ENCODE measurements at places on chromosomes 2 and 18.
A peak's percentile ranks its signal among the peaks of the same experiment; 100 is the strongest.

- DNase-seq = peak; percentile 5
Measured at GRCh38 chr18:66495844-66496243, 108.0 kb downstream of the CDH19 start.

- DNase-seq = no peak
Measured at GRCh38 chr2:107002735-107003134, 116.8 kb upstream of the ST6GAL2 start.

DNA sequence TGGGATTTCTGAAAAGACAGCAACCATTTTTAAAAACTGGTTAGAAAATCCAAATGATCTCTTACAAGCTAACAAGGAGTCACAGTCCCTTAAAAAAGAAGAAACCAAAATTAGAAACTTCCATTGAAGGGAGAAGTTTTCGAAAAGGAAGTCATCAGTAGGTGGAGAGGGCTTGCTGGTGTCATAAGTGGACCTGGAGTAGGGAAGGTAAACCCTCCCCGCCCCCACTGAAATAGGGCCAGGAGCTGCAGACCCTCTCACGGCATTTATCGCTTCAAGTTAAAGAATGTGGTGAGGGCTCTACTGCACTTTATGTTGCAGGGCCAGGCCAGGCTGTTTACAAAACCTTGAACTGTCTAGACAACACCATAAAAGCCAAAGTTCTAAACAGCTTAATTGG, 2.9 kb downstream of the HOXD11 start:
- DNase-seq = no peak

- no peak for DNase-seq
Measured at GRCh38 chr18:6543330-6543908, 128.7 kb upstream of the L3MBTL4 start.

- DNase-seq = no peak
Measured at GRCh38 chr18:45467945-45468344, 147.3 kb upstream of the SLC14A2 start.

DNA sequence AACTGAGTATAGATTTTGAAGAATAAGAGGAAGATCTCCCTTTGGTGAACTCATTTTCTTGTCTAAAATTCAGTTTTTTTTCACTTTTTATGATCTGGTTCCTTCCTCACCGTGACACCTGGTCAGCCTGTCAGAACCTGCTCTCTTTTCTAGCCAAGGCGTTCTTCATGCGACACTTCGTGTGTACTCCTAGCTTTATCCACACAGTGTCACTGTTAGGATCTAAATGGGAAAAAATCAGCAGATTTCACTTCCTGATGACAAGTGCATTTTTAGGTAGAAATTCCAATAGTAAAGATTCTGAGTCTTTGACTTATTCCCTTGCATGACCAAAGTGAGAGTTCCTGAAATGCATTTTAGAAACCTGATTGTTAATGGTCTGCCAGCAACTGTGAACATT, 89.8 kb downstream of the KLHL14 start:
- no peak for DNase-seq

DNA sequence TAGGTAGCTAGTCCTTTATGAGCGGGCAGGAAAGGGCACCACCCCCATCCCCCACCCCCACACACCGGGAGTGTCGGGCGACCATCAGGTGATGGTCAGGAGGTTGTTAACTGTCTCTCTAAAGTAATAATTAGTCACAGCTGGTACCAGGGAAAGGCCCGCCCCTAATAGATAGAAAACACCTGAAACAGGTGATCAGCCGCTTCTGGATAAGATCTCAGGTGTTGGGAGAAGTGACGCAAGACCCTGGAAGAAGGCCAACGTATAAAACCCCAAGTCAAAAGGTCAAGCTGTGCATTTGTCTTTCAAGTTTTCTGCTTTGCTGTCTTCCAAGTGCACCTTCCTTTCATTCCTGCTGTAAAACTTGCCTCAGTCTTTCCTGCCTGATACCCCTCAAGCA, 59.6 kb upstream of the LINC00305 start:
- no peak for DNase-seq

DNA sequence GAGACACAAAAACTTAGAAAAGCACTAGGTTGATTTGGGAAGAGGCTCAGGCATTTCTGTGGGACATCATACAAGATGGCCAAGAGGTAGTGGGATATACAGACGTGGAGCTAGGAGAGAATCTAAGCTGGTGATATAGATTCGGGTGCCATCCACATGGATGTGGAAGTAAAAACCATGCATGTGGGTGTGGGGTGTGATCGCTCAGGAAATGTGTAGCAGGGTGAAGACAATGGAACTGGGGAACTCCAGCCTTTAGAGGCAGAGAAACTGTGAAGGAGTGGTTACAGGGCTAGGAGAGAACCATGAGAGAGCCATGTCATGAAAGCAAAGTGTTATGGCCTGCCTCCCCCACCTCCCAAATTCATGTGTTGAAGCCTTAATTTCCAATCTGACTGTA, 43.0 kb upstream of the CTLA4 start:
- no peak for DNase-seq

GRCh38 chr2:204032301-204032700, 95.7 kb downstream of the ICOS start:
- no peak for DNase-seq

DNA sequence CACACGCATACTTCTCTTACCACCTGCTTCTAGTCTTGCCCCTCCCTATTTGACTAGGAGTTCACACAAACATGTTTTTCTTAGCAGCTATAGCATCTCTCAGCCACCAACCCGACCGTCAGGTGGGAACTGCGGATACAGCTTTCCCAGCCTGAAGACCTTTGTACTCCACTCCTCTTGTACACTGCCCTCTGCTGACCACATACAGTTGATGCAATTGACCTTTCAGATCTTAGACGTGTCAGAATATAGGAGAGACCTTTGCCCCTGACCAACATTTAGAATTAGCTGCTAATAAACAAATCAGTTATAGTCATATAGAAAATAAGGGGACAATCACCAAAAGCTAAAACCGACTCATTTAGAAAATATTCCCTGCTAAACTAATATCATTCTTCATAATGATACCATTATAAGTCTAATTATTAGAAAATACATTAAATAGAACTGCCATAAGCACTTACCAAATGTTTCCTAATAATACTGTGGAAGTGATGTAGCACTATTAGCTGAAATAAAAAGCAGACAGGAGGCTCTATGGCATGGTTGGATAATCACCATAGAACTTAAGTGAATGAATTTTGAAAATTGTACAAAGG, 208.4 kb downstream of the RAD51AP2 start:
- peak; percentile 0 for DNase-seq

DNA sequence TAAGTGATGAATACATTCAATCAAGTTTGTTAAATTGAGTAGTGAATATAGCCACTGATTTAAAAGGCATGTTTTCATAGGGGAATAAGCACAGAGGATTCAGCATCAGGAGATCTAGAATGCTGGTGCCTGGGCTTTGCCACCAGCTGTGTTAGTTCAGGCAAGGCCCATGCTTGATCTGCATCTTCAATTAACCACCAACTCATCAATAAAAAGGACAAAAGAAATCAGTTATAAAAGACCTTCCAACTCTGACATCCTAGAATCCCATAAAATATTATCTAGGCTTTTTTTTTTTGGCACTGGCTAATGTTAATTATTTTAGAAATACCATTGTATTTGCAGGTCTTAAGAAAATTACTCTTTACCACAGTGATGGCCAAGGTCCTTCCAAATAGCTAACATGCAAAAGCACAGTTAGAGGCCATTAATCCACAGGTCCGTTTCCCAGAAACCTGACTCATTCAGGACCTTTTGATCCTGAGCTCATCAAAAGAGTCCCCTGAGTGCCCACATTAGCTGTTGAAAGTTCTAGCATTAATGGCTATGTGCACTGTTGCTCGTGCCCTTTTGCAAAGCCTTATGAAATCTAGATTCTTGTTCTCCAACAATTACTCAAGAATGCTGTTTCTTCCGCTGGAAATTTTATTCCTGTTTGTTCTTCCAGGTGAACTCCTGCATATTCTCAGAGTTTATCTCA, 170.0 kb downstream of the CYRIA start:
- DNase-seq = no peak

DNA sequence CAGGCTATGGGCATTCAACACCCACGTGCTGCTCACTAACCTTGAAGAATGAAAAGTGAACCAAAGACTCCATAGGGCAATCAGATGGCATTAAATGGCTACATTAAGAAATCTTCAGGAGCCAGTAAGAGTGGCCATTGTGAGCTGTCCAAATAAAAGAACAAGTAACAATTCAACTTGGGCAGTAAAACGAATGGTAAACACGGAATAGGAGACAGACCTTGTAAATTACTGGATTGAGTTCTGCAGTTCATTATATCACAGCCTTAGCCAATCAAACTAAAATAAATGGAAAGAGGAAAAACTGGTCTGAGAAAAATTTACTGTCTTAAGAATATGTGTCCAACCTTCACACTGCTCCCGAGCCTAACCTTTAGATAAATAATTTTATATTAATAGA, 306.5 kb upstream of the ZNF521 start:
- no peak for DNase-seq

DNA sequence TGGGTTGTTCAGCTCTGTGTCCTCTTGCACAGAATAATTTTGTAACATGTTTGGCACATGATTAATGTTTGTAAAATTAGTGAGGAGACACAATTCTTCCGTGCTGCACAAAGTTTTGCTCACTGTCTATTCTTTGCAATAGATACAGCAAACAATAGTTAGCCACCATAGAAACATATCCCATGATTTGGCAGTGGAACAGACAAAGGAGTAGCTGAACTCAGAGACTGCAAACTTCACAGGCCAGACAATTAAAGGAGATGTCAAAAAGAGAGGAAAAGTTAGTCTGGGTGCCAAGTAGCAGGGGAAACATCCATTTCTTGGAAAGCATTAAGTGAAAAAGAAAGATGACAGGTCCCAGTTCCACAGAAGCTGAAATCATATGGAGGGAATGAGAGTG, 267.4 kb upstream of the NRXN1 start:
- DNase-seq = no peak

DNA sequence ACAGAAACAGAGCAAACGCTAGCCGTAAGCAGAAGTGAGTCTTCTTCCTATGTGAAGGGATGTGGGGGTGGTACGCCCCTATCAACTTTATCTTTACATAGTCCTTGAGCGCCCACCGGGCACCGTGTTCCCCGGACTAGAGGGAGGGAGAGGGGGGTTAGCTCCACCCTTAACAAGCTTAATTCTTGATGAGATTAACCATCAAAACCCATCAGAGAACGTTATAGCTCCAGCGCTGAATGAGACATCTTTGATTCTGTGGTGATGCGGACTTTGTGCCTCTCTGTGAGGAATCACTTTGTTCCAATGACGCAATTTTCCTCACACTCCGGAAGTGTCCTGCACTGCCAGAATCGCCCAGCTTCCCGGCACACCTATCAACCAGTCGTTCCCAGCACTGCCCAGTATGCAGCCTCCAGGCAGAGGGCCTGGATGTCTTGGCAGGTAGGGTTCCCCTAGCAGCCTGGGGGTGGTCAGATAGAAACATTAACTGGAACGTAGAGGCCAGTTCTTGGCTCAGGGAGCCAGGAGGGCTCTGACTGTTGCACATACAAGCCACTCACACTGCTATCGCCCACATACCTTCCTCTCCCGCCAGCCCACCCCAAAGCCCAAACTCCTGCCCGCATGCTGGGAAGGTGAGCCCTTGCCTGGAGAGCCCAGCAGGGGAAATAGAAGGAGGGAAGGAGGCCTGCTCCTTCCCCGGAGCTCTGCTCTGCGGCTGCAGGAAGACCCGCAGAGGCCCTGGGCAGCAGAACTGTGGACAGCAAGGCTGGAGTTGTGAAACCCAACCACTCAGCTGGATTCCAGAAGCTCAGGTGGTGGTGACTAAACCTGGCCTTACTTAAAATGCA, 1.9 kb upstream of the ODC1 start:
- no peak for DNase-seq

DNA sequence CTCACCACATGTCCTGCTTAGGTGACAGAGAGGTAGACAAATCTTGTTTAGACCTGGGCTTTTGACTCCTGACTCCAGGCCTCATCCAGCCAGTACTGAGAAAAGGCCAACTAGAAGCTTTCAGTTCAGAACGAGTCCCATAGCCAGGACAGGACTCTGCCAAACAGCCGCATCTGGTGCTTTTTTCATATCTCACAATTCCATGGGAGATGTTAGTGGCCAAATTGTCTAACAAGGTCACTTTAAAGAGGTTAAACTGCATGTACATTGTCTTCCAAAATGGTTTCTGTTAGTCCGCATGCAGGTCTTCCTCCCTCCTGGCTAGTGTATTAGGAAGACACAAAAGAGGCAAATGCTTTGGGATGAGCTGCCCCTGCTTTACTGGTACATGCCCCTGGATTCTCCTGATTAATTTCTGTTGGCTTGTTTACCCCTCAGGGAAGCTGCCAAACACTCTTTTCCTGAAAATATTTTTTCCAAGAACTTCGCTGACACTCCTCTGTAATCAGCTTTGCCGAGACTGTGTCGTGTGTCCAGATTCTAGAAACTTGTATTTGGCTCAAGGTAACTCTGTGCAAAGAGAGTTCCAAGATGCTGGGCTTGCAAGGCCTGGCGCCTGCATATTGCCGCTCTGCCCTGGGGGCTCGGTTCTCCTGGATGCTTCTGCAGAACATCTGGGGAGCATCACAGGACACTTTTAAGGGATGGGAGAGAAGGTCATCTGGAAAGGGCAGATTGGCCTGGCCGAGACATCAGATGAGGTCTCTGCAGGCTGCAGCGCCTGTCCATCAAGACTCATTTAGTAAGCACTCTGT, 209.2 kb upstream of the APCDD1 start:
- no peak for DNase-seq

DNA sequence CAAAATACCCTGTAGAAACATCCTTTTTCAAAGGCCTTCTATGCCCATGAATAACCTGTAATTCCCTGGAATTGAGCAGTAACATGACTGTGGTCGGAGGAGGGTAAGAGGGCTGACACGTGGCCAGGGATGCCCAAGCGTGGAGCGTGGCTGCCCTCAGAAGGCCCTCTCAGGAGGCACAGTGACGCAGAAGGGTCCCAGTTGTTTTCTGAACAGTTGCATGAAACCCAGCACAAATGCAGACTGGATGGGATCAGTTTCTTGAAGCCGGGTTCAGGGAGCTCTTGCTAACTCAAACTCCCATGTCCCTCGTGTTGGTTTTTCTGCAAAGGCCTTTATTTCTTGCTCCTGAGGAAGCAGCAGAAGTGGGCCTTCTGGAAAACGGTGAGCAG, 237.0 kb downstream of the ALPK2 start:
- no peak for DNase-seq

DNA sequence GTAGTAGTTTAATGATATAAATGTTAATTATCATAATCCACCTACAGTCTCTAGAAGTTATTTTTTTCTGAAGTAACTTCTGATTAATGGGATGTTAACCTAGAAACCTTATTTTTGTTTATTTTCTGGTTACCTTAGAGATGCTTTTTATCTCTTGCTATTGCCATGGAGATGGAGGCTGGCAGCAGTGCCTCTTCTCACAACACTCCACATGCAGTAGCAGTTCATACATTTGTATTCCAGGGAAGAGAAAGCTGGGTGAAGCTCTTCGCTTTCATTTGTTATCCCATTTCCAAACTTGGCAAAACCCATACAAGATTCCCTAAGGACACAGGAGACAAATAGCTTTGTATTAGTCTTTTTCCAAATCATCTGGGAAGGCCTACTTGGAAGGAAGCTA, 1794.1 kb upstream of the LRRTM1 start:
- no peak for DNase-seq

DNA sequence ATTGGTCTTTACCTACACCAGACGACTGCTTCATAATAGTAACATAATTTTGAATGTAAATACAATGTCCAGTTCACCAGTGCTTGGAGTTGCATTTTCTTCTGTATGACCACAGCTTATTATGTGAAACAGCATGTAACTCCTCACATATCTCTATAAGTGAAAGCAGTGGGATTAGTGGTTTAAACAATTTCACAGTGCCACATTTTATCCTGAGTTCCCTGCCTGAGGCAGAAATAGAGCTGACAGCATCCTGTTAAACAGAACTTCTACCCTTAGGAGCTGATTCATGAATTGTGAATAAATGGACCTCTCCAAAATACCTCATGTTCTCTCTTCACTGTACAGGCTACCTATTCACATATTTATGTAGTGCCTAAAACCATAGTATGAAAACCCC, 542.3 kb upstream of the VWC2L start:
- no peak for DNase-seq
